ENCODE measurements at places on chromosomes 11 and 22.

GRCh38 chr11:57479911-57480310, 19.6 kb downstream of the RTN4RL2 start:
- no peak for DNase-seq

DNA sequence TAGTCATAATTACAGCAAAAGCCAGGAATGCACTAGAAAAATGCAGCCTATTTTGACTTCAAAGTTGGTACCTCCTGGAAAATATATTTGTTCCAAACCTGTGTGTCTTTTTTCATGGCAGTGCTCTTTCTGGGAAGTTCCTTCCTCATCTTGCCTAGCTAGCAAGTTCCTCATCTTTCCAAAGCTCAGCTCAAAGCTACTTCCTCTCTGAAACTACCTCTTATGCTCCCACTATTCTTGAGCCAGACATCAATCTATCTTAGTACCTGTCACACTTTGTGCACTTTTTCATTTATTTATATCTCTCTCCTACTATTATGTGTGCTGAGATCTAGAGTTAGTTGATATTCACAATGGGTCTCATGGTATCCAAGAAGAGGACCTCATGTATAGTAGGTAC, 191.6 kb upstream of the CCDC90B start:
- no peak for DNase-seq

GRCh38 chr22:19943082-19944026, 1.7 kb upstream of the TXNRD2 start:
- peak; percentile 73 for DNase-seq

GRCh38 chr11:128572965-128573364, 14.4 kb downstream of the ETS1 start:
- DNase-seq: no peak

DNA sequence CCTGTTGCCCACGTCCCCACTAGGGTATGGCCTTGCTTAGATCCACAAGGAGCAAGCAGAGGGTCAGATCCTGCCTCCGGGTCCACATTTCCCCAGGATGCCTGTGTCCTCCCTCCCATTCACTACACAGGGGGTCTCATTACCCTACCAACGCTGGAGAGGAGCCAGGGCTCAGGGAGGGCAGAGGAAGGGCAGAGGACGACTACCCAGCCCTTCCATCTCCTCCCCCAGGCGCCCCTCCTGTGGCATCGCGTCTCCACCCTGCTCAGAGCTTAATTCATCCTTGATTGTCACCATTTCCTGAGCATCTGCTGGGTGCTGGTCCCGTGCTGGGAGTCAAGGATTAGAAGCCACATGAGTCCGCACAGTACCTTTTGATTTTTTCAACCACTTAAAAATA, 5.0 kb downstream of the NFAM1 start:
- DNase-seq: no peak

DNA sequence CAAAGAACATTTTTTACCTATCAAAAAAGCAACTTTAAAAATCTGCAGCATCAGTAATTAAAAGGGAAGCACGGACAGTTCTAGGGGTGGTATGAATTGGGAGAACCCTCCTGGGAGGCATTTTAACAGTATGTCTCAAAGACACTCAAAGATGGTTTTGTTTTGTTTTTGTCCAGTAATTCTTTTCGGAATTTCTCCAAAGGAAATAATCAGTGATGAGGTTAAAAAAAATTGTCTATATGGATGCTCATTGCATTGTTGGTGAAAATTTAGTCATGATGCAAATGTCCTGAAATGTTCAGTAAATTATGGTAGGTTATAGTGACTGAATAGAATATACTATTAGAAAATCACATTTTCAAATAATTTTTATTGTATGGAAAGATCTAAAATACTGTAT, 115.1 kb downstream of the ATXN10 start:
- DNase-seq: no peak

DNA sequence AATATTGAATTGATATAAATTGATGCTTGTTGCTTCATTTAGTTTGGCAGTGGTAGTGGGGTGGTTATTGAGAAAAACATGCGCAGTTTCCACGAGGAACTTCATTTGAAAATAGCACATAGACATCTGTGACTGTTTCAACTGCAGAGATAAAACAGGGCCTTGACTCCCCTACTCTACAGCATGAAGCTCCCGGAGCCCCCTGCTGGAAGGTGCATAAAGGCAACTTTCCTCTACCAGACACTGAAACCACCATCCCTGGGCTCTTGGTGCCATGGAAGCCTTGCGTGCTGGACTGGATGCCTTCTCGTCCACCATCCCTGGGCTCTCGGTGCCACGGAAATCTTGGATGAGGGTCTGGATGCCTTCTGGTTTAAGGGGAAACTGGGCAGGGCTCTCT, 195.9 kb downstream of the CSNK2A3 start:
- DNase-seq: peak; percentile 10

DNA sequence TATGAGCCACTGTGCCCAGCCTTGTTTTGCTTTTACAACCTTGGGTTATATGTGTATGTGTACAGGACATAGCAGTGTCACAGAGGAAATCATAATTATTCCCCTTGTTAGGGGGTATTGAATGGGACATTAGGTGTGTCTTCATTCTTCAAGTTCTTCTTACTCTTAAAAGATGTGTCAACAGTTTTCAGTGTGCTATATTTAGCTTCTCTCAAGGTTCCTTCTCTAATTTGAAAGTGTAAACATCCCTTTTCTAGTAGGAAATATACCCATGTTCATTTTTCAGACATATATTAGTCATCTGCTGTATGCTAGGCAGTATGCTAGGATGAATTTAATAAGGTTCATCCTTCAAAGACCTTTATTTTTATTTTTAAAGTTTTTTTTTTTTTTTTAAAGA, 17.1 kb downstream of the PCF11 start:
- DNase-seq: no peak

DNA sequence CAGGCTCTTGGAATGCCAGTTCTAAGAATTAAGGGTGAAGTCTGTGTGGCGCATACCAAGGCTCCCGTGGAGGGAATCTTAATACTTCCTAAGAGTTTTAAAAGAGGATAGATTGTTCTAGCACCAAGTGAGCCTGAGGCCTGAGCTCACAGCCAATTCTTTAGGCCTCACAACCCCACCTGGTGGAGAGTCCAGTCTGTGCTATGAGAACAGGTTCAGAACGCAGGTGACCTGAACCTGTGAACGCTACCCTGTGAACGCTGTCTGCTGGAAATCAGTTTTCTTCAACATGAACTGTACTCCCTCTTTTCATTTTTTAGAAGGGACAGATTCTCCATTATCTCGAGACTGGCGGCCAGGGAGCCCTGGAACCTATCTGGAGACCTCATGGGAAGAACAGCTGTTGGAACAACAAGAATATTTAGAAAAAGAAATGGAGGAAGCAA, 43.2 kb upstream of the DLAT start:
- DNase-seq: no peak

- DNase-seq: no peak
These were observed 86.0 kb downstream of the FEZ1 start for GRCh38 chr11:125410091-125410490.

GRCh38 chr11:5955586-5955985, 12.7 kb downstream of the OR56A5 start:
- no peak for DNase-seq

GRCh38 chr11:118012083-118012669, 26.0 kb downstream of the IL10RA start:
- DNase-seq: no peak

DNA sequence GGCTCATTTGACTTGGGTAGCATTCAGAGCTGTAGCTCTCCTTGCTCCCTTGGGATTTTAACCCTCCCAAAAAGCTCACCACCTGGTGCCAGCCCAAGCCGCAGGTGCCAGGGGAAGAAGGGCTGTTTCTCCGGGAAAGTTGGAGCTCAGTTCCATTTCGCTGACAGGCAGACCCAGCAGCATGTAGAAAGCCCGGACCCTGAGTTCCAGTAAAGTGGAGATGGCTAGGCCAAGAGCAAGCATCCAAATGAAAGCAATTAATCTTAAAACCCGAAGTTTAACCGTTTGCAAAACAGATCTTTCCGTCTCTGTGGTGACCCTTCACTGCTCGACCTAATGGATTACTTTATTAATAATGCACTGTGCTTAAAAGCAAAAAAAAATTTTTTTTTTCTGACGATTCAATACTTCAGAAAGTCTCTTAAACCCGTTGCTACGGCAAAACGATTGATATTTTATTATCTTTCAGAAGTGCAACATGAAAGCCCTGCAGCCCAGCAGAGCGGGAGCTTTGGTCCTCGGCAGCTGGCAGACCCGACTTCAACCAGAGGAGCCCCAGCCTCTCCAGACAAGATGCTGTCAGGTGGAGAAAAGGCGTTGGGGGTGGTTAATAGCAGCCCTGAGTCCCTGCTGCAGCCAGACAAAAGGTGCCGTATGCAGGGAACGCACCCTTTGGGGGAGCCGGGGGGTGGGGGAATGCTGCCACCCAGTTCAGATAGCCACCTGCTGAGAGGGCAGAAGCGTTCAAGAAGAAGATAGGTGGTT, 3.3 kb downstream of the LMO1 start:
- no peak for DNase-seq

DNA sequence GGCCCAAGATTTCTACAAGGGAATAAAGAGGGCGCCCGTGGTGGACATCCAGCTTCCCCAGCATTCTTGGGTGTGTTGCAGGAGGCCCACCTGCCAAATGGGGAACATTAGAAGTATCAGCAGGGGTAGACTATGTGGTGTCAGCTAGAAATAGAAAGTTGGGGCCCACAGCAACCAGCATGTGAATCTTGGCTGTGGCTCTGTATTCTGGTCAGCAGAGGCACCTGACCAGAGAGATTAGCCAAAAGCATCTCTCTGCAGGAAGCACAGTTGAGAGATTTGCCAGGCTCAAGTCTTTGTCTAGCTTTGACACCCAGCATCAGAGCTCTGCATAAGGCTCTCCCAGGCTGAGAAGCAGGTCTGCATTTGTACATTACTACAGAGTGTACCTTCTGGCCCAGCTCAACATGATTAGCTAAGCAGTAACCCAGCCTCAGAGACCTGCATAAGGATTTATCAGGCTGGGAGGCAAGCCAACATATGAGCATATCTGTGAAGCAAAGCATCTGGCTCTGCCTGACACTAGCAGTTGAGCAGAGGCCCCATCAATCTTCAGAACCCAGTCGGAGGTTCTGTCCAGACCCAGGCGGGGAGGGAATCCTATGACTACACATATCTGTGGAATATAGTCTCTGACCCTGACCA, 79.9 kb downstream of the MS4A13 start:
- DNase-seq: no peak

- DNase-seq: no peak
These were observed 99.1 kb downstream of the CD44 start for GRCh38 chr11:35237860-35238715.

- no peak for DNase-seq
These were observed 16.2 kb upstream of the ME3 start for GRCh38 chr11:86688398-86689179.

DNA sequence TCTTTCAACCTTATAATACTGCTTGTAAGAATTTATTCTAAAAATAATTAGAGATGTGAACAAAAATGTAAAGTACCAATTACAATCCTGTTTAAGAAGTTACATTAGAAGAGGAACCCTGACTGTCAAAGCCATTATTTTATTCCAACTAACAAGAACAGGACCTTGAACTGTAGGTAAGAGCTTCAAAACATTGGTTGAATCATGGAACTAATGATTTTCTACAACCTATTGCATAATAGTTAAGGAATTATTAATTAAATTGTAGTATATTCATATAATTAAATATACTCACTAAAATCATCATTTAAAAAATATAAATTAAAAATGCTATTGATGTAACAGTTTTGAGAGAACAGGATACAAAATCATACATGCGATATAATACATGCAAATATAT, 649.4 kb upstream of the KIRREL3 start:
- DNase-seq: no peak

- DNase-seq: no peak
These were observed 8.5 kb upstream of the ZNRF3 start for GRCh38 chr22:28874811-28875320.

GRCh38 chr22:49913446-49913845, 4.8 kb downstream of the ALG12 start:
- DNase-seq: no peak

GRCh38 chr11:35619116-35619854, 1.0 kb downstream of the FJX1 start:
- DNase-seq: peak; percentile 12

GRCh38 chr11:57414612-57415212, 12.2 kb downstream of the SLC43A3 start:
- no peak for DNase-seq

GRCh38 chr11:33692013-33692504, 8.6 kb downstream of the C11orf91 start:
- peak; percentile 89 for DNase-seq

GRCh38 chr22:24186352-24186740, 5.1 kb downstream of the SUSD2 start:
- no peak for DNase-seq

DNA sequence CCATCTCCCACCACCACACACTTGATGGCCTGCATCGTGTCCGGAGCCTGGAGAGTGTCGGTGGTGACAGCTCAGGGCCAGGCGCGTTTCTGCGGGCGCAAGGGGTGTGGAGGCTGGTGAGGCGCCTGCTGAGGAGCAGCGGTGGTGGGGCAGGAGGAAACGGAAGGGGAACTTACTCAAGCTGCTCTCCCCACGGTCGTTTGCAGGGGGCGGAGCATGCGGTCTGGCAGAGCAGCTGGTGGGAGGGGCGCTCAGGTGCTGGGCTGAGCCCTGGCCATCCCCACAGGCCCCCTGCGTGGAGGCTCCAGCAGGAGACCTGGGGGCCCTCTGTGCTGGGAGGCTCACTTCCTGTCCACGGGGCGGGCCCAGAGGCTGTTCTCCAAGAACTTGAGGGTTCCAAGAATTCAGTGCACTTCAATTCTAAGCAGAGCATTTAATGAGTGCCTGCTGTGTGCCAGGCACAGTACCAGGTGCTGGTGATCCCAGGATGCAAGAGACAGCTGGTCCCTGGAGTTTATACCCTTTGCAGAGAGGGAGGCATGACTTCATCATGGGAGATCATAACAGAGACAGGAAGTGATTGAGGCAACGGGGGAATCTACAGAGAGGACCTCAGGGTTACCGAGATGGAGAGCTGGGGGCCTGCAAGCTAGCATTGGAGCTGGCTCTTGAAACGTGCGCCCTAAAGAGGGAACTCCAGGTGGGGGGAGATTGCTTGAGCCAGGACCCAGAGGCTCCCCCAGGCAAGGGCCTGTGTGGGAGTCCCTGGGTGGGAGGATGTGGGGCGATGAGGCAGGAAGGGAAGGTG, at the start of gene RAC2:
Gene RAC2 (minus strand): TSS at position 156 of the 808 bp plus-strand sequence. CDS start 121 bp downstream, at position 35.
- DNase-seq: no peak
